ENCODE measurements at places on chromosomes 6 and 20.

DNA sequence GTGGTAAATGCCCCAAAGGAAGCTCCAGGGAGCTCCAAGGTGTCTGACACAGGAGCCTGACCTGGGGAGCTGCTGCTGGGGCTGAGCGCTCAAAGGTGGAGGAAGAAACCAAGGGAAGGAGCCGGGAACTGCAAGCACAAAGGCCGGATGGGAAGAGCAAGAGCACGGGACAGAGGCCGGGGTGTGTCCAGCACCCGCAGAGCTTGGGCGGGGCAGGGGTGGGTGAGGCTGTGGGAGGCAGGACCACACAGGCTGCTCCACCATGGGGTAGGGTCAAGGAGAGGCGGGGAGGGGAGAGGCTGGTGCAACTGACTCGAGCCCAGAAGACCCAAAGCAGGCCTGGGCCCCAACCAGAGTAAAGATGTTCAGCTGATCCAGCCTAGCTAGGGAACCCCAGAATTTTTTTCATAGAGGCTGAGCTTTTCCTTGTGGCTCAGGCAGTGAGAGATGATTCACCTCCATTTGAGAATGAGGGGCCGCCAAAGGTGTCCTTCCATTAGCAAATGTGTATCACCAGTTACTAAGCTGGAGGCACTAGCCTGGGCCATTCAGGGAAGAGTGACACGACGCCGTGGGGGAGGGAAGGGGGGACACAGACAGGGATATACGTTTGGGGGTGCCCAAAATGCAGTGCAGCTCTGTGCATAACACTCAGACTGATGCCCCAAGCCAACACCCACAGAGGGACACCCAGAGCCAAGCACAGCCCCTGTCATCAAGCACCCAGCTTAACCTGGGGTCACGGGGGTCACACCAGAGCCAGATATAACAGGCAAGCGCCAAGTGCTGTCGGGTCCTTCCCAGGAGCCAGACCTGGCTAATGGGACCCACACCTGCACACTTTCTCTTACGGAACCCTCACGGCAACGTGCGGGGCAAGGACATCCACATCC lies 21.3 kb upstream of the TLDC2 start:
- no peak for DNase-seq

DNA sequence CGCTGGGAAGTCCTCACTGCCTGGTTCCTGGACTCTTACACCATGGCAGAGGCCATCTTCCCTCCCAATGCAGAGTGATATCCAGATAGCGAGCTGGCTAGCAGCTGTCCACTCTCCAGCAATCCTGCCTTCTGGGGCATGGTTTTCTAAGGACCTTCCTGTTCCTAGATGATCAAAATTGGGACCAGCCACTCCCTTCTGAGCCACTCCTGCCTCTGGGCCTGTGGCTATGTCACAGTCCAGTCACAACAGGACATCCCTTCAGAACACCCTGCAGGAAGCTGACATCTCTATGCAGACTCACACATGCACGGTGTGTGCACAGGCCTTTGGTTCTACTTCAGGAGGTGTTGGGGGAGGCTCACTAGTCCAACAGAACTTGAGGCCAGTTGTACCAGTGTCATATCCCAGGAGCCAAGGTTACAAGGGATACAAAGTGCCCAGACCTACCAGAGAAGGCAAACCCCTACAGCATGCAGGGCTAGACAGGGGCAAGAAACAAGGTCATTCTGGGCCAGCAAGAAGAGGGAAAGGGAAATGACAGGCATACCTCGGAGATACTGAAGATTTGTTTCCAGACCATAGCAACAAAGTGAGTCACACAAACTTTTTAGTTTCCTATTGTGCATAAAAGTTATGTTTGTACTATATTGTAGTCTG lies 2.7 kb upstream of the MCCD1 start:
- DNase-seq, result no peak

GRCh38 chr20:44066645-44067606 lies 120.1 kb downstream of the JPH2 start:
- DNase-seq, result no peak

- DNase-seq, result no peak
These were observed 292.5 kb downstream of the PRKN start for GRCh38 chr6:162435071-162435470.

- DNase-seq, result no peak
These were observed 24.6 kb downstream of the TRAM2 start for GRCh38 chr6:52552278-52552643.

GRCh38 chr6:157232161-157232895 lies 91.0 kb downstream of the TMEM242 start:
- no peak for DNase-seq

DNA sequence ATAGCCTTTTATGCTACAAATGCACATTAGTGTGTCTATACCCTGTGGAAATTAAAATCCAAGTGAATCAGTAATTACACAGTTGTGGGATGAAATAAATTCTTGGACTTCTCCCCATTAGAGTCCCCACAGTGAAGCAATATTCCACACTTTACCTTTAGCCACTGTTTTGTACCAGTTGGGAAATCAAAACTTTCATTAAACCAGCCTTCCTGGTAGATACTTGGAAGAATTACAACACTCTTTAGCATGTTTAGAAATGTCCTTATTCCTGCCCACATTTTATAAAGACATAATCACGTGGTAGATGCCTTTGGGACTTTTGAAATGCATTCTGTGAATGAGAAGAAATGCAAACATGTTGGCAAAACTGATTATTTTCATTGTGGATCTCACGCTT lies 49.0 kb upstream of the ANKEF1 start:
- DNase-seq, result no peak

DNA sequence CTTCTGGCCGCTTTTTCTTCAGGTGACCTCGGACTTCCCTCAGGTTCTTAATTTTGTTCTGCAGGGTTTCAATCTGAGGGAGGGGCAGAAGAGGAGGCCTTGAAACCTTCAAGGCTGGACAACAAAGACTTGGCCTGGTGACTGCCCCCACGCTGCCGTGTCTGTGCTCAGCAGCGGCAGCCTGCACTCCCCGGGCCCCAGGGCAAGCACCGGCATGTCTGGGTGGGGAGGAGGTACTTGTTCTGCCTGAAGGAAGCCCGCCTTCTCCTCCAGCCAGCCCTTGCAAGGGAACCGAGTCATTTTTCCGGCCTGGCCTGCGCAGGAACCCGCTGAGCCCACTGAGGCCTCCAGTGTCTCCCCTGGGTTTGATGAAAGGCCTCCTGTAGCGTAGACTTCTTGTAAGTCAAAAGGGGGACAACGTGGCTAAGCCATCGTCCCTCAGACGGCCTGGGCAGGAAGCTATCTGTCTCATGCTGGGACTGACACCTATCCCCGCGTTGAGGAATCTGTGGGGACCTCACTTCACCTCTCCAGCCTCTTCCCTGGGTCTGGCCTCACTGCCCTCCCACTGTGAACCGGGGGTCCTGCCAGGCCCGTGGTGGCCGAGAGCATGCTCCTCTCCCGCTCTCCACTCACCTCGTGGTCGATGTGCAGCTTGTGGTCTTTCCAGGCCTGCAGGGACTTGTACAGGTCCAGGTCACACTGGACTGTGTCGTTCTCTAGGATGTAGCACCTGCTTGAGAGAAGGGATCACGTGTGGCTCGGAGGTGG lies 119.9 kb downstream of the SULF2 start:
- no peak for DNase-seq

DNA sequence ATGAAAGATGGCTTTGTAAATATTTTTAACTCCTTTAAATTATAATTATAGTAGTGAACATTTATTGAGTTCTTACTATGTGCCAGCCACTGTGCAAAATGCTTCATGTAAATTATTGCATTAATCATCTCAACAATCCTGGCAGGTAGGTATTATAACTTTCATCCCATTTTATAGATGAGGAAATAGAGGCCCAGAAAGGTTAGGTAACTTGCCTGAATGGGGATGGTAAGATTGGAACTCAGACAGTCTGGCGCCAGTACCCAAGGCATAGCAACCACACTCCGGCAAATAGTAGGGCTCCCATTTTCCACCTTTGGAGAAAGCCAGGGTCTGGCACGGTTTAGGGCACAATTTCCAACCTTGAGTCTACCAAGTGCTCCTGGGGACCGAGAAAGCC lies 129.8 kb downstream of the VEGFA start:
- DNase-seq, result no peak

GRCh38 chr6:2626401-2626800 lies 124.3 kb downstream of the MYLK4 start:
- DNase-seq, result no peak

DNA sequence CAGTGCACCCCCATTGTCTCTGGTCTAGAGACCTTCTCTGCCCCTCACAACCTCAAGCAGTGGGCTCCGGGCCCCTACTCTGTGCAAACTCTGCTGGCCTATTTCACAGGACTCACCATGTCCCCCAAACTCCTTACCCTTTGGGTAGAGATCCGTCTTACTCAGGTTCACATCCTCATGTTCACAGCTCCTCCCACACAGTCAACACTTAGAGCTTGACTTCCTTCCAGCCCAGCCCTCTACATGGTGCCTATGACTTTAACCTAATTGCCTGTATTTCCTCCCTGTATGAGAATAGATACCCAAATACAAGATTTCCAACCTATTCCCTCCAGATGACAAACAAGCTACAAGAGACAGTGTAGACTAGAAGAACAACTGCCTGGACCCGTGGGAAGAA lies 528.6 kb upstream of the JARID2 start:
- no peak for DNase-seq

GRCh38 chr6:38192487-38192886 lies 373.0 kb downstream of the ZFAND3 start:
- no peak for DNase-seq

Measured in fibroblast of skin of left biceps (primary cell).